ENCODE measurements at places on chromosomes 2 and 18. TPM values are rescaled to one million over a fixed set of nuclear protein-coding genes. Genes with fewer than 3 reads are reported as not detected.

The CENPA gene
- total RNA-seq = 21.4 TPM

The CROCC2 gene
- total RNA-seq = 1.0 TPM

The FAM228A gene
- 1.3 TPM for total RNA-seq

The CFC1B gene
- total RNA-seq = not detected

The UCN gene
- 1.8 TPM for total RNA-seq

The CHRNG gene
- total RNA-seq = not detected

The MARCHF4 gene
- total RNA-seq = 1.5 TPM

The SKA1 gene
- 1.5 TPM for total RNA-seq

The MGAT5 gene
- total RNA-seq = 69.5 TPM

The RTP5 gene
- not detected for total RNA-seq
